Dorsolateral prefrontal cortex (tissue), 122 donors: ENCODE measurements at places on chromosomes 16 and 17.

DNA sequence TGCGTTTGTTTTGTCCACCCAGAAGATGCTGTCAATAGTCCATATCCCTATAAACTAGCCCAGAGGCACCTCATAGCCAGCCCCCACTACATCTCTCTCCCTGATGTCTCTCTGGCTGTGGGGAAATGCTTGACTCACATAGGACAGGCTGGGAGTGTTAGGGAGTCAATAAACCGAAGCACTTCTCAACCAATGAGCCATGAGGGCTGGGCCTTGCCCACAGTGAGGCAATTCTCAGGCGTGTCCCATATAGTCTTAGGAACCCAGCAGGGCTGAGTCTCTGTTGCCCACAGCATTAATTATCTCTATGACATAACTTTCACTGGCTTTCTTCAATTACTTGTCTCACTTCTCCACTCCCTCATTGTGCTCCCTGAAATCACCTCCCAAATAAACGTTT is 387.3 kb upstream of the CDH11 start:
- no peak for DNase-seq

GRCh38 chr16:49631187-49632041 is 224.5 kb downstream of the ZNF423 start:
- DNase-seq: no peak

DNA sequence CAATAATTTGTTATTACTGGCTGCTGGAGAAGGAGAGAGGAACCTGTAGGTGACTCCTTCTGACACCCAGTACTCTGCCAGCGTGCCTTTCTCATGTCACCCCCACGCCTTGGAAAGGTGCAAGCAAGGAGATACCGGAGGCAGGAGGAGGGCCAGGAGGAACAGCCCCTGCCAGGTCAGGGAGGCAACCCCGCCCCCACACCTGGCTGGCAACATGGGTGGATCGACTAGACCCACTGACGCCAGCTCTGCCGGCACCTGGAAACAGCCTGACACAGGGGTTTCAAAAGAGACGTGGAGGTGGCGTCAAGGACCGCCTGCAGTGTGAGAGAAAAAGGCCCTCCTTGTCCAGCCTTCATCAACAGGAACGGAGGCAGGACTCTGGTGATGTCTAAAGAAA is 62.3 kb downstream of the CYB5B start:
- DNase-seq: no peak

DNA sequence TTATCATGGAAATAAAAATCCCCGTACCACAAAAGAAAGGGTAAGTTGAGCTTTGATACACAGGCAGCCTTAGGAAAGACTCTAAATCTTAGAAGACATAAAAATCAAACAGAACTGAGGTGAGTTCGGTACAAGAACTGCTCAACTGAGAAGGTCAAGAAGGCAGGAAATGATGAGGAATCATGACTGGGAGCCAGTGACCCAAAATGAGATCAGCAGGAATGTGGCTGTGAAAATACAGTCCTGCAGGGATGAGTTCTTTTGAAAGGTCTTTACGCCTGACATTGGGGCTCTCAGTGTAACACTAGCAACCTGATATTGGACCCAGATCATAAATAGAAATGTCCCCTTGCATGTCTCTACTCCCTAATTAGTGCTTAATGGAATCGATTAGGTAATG is 56.3 kb upstream of the CDH11 start:
- DNase-seq: no peak

- no peak for DNase-seq
These were observed 29.7 kb downstream of the FANCA start for GRCh38 chr16:89786474-89787364.

DNA sequence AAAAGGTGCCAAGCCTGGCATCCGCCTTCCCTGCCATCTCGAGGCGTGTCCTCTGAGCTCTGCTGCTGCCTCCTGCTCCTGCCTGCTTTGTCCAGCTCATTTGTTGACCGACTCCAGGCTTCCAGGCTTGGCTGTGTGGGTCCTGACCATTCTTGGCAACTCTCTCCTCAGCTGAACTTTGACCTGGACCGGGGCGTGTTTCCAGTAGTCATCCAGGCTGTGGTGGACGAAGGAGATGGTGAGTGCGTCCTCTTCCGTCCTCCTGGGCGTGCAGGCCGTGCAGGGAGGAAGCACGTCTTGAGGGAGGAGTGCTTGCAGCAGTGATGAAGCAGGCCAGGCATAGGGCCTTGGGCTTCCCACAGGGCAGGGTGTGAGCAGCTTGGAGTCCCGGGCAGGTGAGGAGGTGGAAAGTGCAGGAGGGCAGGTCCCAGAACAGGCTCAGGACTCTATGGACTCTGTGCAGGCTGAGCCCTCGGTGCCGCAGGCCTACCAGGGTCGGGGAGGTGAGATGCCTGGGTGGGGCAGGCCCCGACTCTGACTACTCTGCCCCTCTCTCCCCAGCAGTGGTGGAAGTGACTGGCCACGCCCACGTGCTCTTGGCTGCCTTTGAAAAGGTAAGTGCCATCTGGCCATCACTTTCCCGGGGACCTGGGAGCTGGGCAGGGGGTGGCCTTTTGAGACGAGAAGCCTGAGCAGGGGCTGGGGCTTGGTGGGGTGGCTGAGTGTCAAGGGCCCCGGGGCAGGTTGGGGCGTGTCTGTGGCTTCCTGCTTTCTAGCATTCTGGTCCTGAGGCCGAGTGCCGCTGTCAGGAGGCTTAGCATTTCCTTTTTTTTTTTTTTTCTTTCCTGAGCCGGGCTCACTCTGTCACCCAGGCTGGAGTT is 28.6 kb upstream of the NUDT16L1 start:
- no peak for DNase-seq

DNA sequence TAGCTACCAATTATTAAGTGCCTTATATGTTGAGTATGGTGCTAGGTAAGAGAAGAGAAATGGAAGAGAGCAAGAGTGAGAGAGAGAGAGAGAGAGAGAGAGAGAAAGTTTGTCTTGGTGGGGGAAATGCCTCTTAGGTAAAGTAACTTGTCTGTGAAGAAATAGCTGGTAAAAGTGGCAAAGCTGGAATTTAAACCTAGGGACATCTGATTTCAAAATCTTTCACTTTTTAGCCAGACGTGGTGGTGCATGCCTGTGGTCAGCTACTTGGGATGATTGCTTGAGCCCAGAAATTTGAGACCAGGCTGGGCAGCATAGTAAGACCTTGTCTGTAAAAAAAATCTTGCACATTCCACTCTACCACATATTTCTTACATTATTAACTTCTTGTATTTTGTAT is 23.0 kb upstream of the CDR2 start:
- DNase-seq: no peak

GRCh38 chr16:4404247-4404966 is 12.0 kb downstream of the CORO7 start:
- no peak for DNase-seq

- no peak for DNase-seq
These were observed 7.9 kb upstream of the RNF157 start for GRCh38 chr17:76248013-76248782.

GRCh38 chr17:4657678-4658077 is 16.2 kb upstream of the ALOX15 start:
- DNase-seq: no peak

DNA sequence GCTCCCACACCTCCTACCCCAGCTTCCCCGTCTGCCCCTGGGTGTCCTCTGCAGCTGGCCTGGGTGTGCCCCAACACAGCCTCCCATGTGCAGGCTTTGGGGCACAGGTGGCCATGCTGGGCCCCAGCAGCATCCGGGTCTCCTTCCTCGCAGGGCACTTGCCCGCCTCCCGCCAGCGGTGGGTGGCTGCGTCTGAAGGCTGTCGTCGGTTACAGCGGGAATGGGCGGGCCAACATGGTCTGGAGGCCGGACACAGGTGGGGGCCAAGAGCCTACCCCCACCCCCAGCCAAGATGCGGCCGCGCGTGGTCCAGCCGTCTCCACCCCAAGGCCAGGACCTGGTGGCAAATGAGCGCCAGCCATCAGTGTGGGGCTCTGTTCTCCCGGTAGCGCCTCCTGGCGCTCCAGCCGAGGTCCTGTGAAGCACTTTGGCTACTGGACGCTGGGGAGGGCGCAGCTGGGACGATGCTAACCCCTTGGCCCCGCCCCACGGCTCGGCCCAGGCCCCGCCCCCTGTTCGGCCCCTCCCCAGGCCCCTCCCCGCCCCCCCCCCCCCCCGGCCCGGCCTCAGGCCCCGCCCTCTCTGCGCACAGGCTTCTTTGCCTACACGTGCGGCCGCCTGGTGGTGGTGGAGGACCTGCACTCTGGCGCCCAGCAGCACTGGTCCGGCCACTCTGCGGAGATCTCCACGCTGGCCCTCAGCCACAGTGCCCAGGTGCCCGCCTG is 7.3 kb upstream of the RHOT2 start:
- peak; percentile 83 for DNase-seq

GRCh38 chr17:57551321-57552079 is 193.6 kb downstream of the CCDC182 start:
- no peak for DNase-seq

GRCh38 chr16:89899879-89900481 is 18.7 kb upstream of the MC1R start:
- DNase-seq: no peak

DNA sequence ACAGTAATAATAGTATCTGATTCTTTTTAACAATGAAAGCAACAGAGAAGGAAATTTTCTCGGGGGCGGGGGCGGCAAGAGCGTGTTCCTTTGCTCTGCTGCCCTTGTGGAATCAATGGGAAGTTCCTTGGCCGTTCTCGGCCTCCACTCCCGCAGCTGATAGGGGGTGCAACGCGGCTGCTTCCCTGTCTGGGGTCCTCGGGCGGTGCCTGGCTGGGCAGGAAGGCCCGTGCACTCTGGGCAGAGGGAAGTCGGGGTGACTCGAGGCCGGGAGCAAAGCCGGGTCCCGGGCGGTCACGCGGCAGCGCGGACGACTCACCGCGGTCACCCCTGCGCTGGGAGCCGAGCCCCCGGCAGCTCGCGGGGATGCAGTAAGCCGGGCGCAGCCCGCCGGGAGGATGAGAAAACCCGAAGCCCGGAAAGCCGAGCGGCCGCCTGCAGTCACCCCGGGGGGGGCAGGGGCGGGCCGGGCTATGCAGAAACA is 2.5 kb downstream of the TUBB3 start:
- DNase-seq: no peak

DNA sequence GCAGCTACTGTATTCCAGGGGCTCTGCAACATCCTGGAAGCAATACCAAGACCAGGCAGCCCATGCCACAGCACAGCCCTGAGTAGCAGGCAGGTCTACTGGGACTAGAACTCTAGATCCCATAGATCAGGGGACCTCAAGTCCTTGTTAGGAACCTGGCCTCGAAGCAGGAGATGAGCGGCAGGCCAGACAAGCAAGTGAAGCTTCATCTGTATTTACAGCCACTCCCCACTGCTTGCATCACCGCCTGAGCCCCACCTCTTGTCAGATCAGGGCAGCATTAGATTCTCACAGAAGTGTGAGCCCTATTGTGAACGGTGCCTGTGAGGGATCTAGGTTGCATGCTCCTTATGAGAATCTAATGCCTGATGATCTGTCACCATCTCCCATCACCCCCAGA is 295.7 kb upstream of the TNRC6C start:
- DNase-seq: no peak

GRCh38 chr16:88828711-88829110 is 17.0 kb upstream of the APRT start:
- DNase-seq: no peak
